Stimulated activated CD8-positive, alpha-beta memory T cell treated with anti-CD3 and anti-CD28 coated beads, Interleukin-2, amount 100 ng/mL, for 48 hours (primary cell): ENCODE measurements at places on chromosomes 11 and 22.

DNA sequence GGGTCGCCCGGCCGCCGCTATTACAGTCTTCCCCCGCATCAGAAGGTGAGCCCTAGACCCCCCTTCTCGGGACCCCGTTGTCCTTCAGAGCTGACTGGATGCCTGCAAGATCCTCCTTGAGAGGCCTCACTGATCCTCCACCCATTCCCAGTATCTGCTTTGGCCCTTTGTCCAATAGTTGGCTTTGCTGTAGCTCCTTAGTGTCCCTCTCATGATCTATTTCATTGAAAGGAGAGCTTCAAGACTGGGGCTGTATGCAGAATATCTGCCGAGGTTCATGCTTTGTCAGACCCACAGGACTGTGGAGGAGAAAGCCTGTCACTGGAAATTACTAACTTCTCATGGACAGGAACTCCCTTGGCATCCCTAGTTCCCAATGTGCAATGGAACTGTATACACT is 499 bp downstream of the DLAT start:
- no peak for DNase-seq

GRCh38 chr11:104795501-104796213 is 102.6 kb downstream of the CASP12 start:
- no peak for DNase-seq

DNA sequence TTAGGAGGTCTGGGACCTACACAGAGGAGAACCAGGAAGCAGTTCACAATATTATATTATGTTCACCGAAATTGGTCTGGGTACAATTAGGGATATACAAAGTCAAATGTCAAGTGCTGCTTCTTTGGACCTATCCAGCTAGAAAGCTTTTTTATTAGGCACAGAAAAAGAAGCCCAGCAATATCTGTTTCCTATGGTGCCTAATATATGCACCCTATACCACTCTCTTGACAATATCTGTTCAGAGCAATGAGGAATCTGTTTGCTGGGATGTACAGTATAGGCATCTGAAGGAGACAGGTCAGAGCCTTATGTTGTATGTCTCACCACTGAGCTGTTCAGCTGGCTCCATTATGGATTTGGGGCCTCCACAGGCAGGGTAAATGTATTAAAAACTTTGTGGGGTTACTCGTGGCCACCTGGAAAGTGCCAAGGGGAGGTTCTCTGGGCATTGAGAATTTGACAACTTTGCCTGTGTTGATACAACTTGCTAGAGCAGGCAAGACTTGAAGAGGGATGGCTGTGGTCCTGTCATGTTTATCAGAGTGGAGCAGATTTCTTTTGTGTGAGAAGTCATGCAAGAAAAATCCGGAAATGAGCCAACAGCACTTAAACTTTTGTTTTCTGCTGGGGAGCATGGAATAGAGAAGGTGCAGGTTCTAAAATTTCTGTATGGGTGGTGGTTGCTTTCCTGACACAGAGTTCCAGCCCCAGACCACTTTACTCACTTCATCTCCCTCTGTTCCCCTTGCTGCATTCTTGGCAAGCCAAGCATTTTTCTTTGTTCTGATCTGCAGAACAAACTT is 10.1 kb downstream of the STIM1 start:
- DNase-seq = no peak

DNA sequence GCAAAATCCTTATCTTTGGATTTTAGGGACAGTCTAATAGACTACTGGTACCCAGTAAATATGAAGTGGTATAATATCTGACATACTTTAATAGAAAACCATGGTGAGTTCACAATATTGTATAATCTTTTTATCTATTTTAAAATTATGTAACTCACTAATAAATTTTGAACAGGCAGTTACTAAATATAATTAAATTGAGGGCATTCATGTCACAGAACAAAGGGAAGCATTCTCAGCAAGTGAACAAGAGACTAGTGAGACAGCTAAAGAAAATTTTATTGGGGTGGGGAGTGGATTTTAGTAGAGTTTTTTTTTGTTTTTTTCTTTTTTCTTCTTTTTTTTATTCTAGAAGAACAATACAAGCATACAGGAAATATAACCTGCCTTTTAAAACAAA is 55.0 kb downstream of the DNAJC24 start:
- no peak for DNase-seq

- DNase-seq = no peak
Observed at GRCh38 chr11:74778581-74778980, 29.9 kb downstream of the RNF169 start.

GRCh38 chr11:104846216-104846615 is 52.0 kb downstream of the CASP12 start:
- DNase-seq = no peak

DNA sequence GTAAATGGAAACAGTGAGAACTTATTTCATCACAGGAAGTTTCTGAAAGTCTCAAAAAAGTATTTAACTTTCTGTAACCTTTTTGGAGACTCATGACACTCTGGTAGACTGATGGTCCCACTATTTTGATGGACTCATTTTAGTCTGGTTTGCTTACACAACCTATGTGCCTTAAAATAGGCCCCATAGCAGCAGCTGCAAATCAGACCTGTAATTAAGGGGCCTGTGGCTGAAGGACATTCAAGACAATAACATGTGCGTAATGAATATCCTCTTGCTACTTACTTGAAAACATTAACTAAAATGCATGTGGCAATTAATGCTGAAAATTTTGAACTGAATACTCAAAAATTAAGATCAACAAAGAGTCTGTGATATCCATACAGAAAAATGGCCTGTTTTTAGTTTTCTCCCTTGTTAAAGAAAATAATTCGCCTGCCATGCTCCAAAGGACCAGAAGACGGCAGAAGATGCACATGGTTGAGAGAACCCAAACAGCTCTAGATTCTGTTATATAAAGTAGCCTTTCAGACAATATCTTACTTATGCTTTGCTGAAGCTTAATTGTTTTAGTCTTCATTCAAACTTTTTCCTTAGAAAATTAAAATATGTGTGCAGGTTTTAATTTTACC is 568.5 kb downstream of the KCNA4 start:
- no peak for DNase-seq

- DNase-seq = no peak
Observed at GRCh38 chr11:134441281-134441680, 29.2 kb upstream of the B3GAT1 start.

DNA sequence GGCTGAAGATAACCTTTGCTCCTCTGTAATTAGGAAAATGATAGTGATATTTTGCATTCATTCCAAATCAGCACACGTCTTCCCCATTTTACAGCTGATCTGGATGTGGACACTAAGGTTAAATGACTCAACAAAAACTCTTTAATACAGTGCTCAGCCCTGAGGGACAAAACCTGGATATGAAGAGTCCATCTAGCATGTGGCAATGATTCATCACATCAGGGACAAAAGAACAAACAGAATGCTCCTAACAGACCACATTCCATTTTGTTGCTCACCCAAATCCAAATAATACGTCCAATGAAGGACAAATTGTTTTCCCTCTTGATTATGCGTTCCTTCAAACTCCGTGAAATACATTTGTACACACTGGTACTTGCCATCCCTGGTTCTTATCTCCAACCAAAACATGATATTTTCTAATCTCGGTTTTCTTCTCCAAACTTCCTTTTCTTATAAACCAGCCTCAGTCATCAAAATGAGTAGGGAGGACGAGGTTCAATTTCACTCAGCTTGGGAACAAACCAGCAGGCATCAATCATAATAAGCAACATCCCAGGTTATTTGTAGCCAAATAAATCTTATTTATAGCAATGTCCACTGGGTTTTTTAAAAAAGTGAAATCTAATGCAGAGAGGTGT is 53.7 kb upstream of the MTMR2 start:
- no peak for DNase-seq

- no peak for DNase-seq
Observed at GRCh38 chr11:63843041-63843440, 4.1 kb downstream of the MARK2 start.

GRCh38 chr11:35501776-35502175 is 23.6 kb downstream of the PAMR1 start:
- no peak for DNase-seq

DNA sequence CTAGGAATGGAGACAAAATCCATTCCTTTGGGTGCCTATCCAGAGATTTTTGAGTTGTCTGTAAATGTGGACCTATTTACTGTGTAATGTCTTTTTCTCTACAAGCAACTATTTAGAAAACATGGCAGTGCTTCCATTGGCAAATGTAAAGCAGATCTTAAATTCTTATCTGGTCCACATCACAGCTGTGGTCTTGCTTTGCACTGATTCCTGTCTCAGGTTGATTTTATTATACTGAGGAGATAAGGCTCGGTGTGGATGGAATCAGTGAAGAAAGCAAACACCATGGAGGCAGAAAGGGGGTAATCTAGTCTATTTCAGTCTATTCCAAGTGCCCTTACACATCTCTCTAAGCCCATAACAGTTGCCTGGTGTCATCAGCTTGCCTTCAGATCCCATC is 160.5 kb downstream of the NCAM1 start:
- no peak for DNase-seq

- no peak for DNase-seq
Observed at GRCh38 chr11:9039198-9039597, 35.4 kb upstream of the NRIP3 start.

DNA sequence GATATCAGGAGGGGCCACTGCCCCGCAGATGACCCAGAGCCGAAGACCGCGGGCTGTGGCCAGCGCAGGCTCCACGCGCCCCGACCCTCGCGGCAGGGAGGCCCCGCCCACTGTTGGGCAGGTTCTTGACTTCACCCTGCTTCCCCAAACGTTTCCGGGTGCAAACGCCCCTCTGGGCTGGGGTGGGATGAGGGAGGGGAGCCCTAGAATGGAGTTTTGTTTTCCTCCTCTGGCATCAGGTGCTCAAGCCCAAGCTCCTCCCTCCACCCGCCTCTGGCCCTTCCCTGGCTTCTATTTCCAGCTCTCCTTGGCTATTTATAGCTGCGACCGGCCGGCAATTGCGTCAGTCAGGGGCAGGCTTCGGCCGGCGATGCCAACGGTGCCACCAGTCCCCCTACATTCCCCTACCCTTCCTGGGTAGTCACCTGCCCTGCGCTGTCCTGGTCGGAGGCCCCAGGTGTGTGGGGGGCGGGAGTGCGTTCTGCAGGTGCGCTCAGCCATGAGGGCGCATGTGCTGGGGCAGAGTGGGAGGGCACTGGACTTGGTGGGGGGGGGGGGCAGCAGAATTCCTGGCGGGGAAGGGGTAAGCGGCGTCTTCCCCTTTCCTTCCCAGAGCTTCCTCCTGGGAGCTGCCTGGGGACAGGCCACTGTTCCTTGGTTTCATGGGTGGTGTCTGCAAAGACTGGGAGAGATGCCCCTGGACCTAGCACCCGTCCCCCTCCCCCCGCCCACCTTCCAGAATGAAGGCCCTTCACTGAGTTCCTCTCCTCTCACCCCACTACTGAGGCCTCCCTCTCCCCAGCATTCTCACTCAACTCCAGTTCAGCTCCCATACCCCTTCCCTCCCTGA is 23.6 kb downstream of the DUSP8 start:
- DNase-seq = no peak

DNA sequence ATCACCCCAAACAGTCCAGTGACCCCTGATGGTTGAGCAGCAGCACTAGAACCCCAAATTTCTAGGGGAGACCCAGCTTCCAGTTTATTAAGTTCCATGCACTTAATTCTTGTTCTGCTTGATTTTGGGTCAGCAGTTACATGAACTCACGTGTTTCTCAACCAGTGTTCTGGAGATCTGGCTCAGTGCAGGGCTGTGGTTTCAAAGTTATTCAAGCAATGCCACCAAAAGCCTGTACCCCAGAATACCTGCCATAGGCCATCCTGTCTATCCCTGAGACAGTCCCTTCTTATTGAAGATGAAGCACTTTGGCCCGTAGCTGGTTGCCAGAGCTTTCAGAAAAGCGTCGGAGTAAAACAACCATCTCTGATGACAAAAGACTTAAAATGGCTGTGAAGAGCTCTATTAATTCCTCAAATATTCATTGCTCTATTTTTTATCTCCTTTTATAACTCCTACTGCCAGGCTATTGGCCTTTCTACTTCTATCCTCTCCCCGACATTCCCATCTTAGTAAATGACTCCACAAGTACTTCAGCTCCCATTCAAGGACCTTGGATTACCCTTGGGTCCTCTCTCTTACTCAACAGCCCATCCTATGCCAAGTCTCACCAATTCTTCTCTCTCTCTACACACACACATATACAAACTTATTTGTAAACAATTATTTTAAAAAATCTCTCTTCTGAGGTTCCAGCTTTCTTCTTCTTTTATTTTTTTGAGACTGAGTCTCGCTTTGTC is 18.0 kb upstream of the VPREB1 start:
- DNase-seq = no peak

DNA sequence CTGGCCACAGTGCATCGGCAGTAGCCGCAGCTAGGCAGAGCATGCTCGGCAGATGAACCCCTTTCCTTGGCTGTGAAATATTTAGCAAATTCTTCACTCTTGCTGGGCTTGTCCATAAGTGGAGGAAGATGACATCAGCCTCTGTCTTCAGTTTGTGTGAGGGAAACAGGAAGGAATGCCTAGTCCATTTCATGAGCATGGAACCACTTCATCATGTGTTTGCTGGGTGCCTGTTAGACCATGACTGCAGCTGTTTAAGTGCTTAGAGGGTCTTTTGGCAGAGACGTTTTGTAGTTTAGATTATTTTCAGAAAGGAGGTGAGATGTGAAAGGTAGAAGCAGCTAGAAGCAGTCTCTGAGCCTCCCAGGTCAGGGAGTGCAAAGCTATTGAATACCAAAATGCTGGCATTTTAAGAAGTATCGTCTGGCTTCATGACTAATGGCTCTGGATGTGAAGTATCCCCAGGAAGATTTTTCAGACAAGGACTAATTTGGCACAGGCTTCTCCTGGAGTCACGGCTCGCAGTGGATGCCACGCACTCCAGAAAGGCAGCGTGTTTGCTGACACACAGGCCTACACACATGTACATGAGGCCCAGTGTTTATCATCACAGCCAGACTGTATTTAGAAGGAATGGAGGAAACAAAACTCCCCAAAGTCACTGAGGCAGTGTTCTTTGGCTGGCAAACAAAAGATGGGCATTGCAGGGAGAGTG is 43.1 kb upstream of the GRAMD1B start:
- no peak for DNase-seq

DNA sequence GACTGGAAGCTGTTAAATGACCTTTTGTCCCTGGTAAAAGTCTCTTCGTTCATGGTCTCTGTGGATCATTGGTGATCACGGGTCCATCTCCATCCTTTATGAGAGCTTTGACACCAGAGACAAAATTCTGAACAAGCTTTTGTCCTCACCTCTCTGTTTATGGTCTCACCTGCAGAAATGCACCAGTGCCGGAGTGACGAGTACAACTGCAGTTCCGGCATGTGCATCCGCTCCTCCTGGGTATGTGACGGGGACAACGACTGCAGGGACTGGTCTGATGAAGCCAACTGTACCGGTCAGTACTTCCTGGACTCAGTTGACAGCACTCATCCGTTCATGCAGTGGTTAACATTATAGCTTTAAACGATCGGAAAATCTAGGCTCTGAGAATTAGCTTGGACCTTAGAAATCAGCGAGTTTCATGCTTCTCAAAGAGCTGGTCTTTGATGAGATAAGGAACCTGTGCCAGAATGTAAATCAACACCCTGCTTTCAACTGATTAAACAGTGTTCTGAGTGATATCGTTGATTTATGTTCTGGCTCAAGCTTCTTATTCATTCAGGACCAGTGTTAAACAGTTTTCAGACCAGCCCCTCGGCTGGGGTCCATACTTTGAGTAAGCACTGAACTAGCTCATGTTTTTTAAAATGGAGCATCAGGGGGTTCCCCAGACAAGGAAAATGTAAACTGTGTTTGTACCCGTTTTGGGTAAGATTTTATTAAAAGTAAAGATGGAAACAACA is 124.5 kb upstream of the SORL1-AS1 start:
- DNase-seq = no peak

- DNase-seq = no peak
Observed at GRCh38 chr11:7787239-7787638, 9.5 kb downstream of the OR5P2 start.
